ENCODE measurements at places on chromosomes 4 and X.

DNA sequence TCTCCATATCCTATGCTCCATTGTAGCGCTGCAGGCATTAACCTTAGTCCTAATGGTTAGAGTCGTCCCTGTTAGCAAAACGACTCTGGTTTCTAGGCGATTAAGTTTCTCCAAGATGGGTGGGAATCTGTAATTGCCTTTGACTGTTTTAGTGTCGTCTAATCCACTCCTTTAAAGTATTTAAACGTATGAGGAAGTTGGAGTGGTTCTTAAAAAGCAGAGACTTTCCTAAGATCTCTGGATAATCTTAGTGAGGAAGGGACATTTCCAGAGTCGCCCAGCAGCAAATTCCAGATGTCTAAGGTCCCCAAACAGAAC lies 285 bp downstream of the MRPS18C start:
- no peak for DNase-seq

DNA sequence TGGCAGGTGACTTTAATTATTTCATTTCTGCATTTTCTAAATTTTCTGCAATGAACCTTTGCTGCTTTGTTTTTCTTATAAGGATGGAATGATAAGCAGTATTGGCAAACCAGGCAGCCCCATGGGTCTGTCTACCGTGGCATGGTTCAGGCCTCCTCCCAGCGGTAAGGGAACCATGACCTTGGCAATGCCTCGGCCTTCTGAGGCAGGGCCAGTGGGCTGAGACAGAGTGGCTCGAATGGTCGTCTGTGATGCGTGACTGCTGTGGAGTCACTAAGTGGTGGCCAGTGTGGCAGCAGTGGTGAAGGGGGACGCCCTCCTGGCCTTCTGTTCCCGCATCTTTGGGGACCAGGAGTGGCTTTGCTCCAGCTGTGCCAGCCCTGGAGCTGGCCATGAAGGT lies 43.6 kb upstream of the GRPEL1 start:
- DNase-seq: no peak

GRCh38 chrX:143296521-143296920 lies 220.8 kb downstream of the SPANXN3 start:
- DNase-seq: no peak

DNA sequence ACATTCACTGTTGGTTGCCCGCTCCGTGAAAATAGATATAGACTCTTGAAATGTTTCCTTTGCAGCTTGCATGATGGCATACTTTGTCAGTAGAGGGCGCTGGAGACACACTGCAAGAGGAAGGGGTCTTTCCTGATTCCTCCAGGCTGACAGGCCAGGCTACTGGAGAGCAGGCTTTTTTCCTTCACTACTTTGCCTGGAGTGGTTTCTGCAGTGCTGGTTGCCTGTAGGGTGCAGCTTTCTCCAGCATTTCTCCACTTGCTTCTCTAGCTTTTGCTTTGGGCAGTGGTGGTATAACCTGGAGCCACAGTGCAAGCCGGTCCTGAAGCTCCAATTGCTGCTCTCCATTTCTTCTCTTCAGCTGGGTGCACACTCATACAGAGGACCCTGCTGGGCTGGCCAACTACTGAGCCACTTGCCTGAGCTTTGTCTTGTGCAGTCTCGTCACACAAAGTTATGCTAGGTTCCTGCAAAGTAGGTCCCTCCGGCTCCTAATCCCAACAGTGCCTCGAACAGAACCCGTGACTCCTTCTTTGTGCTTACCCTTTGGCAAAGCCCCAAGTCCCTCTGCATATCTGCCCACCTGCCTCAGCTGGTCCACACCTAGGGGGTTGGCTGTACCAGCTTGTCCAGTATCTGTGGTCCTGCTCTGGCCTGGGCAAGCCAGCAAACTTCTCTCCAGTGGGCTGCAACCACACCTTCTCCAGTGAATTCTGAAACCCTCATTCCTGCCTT lies 46.3 kb downstream of the RASSF6 start:
- DNase-seq: no peak

GRCh38 chr4:123930996-123931395 lies 534.4 kb downstream of the SPRY1 start:
- no peak for DNase-seq

DNA sequence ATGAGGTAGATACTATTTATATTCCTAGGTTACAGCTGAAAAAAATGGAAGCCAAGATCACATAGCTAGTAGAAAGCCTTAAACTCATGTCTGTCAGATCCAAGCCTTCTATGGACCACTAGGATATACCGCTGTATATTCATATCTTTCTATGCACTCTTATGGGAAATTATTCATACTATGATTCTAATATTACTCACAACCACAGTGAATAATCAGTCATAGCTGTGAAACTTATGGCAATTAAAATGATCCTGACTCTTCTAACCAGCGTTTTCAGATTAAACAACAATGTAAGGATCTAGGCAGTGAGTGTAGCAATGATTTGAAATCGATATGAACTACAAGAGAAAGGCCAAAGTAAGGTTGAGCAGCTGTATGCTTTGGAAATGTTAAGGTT lies 111.0 kb downstream of the RASGEF1B start:
- no peak for DNase-seq

All from activated CD4-positive, alpha-beta T cell treated with anti-CD3 and anti-CD28 coated beads for 1 hour (primary cell).